ENCODE measurements at places on chromosomes 3 and 15.

- peak; percentile 38 for DNase-seq
These were observed 62.9 kb upstream of the XCR1 start for GRCh38 chr3:46090161-46090591.

DNA sequence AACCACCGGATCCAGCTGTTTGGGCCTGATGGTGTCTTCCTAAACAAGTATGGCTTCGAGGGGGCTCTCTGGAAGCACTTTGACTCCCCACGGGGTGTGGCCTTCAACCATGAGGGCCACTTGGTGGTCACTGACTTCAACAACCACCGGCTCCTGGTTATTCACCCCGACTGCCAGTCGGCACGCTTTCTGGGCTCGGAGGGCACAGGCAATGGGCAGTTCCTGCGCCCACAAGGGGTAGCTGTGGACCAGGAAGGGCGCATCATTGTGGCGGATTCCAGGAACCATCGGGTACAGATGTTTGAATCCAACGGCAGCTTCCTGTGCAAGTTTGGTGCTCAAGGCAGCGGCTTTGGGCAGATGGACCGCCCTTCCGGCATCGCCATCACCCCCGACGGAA is 60.1 kb upstream of the CCR4 start:
- no peak for DNase-seq

GRCh38 chr15:39855400-39855799 is 64.7 kb downstream of the GPR176 start:
- DNase-seq, result no peak

DNA sequence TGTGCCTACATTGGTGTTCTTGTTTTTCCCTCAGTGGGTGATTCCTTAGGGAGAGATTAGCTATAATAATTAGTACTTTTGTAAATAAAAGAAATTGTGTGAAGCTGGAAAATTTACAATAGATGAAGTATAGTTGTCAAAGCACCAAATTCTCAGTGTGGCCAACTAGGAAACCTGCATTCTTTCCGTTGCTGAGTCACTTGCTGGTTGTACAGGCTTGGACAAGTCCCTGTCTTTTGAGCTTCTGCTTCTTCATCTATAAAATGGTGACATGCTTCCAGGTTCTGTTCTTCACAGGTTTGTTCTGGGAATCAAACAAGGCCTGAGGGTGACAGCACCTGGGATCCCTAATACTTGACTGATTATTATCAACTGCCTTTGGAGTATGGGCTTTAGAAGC is 184.1 kb upstream of the HES1 start:
- no peak for DNase-seq

- DNase-seq, result no peak
These were observed 17.1 kb upstream of the RASA2 start for GRCh38 chr3:141469720-141470119.

DNA sequence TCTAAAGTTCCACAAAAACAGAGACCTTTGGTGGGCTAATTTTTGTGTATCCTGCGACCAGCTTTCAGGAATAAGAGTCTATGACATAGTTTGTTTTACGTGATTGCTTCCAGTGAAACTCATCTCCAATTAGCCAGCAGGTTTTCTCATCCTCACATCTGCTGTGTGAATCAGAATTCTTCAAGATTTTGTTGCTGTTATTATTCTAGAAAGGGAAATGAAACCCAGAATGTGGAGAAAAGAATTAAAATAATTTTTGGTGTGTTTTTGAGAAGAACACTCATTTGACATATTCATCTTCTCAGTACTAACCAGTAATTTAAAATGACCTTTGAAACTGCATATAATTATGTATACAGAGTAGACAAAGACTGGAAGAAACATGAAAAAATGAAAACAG is 175.9 kb downstream of the USP13 start:
- no peak for DNase-seq

DNA sequence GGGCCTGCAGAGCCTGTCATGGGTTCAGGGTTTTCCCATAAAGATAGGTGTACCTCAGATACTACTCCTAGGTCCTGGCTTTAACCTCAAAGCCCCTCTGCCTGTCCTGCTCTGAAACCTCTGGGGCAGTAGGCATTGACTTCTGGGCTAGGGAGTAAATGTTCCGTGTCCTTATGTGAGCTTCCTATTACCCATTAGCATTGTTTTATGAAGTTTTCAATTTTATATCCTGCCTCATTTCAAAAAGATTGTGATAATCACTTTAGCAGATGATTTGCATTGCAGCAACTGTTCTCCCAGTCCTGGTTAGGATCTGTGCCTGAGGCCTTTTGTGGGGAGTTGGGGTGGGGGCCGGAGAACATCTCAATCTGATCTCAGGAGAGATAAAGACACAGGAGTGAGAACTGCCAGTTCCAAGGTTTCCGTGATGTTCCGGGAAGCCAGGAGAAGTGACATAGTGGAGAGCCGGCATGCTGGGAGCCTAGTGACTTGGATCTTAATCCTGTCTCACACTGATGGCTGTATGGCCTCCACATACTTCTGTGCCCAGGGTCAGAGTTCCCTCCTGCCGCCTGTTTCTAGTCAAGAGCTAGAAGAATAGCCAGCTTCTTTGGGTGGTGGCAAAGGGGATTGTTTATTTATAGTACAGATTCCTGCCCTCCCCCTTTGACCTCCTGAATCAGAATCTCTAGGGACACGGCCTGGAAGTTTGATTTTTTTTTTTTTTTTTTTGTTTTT is 10.6 kb downstream of the TPM1 start:
- DNase-seq, result peak; percentile 50

- no peak for DNase-seq
These were observed 119.5 kb upstream of the EIF1B start for GRCh38 chr3:40190056-40190455.

- no peak for DNase-seq
These were observed 104.3 kb upstream of the PRR20G start for GRCh38 chr3:127392156-127392490.

DNA sequence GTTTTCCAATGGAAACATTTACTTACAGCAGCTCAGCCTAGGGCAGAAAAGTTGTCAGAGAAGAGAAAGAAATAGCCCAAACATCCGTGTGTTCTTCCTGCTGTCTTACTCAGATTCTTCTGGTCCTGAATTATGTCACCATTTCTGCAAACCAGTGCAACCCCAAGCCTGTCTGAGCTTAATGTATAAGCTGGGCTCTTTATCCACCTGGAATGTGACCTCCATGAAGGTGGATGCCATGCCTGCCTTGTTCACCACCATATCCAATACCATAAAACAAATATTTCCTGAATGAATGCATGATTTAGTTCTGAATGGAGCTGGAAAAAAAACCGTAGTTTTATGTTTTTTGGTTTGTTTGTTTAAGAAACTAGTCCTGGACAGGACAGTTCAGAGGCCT is 150.9 kb downstream of the RYR3 start:
- peak; percentile 48 for DNase-seq

DNA sequence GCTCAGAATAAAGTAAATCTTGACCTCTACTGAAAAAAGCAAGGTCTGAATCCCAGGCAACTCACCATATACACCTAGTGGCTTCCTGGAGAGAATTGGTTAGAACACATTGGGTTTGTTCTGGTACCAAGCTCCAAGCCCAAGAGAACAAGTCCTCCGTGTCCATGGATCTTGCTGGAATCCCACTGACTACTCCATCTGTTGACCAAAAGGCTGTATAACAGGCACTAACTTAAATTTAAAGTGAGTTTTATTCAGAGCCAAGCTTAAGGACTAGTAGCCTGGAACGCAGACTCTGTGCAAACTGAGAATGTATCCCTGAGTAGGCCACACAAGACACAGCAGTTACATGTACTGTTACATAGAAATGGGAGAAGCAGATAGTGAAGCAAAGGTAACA is 342.1 kb upstream of the LRRC3B start:
- DNase-seq, result no peak

DNA sequence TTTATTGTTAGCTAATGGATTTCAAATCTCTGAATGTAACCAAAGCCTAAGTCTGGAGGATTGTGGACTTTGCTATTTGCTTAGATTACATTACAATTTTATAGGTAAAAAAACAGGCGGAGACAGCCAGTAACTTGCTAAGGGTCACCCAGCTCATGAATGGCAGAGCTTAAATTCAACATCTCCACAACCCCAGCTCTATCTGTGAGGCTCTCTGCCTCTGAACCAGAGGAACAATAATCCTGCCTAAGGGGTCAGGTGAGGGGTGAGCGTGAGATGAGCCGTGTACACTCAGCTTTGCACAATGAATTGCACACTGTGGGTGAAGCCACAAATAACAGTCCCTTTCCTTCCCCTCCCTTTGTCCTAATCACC is 69.8 kb upstream of the SPATA12 start:
- no peak for DNase-seq

DNA sequence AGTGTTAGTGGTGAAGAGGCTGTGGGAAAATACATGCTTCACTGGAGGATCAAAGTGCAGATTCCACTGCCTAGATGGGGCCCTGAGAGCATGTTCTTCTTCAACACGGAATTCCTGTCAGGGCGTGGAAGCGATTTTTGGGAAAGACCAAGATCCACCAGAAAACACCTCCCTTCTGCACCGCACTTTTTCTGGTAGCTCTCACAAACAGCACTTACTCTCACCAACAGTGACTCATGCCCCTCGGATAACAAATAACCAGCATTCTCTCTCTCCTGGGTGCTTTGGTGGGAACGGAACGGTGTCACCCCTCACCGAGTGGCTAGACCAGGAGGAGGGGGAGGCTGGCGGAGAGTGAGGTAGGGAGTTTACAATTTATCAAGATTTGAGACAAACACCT is 40.1 kb downstream of the ADAMTSL3 start:
- peak; percentile 58 for DNase-seq

GRCh38 chr15:80501476-80501875 is 97.3 kb downstream of the ARNT2 start:
- DNase-seq, result no peak

DNA sequence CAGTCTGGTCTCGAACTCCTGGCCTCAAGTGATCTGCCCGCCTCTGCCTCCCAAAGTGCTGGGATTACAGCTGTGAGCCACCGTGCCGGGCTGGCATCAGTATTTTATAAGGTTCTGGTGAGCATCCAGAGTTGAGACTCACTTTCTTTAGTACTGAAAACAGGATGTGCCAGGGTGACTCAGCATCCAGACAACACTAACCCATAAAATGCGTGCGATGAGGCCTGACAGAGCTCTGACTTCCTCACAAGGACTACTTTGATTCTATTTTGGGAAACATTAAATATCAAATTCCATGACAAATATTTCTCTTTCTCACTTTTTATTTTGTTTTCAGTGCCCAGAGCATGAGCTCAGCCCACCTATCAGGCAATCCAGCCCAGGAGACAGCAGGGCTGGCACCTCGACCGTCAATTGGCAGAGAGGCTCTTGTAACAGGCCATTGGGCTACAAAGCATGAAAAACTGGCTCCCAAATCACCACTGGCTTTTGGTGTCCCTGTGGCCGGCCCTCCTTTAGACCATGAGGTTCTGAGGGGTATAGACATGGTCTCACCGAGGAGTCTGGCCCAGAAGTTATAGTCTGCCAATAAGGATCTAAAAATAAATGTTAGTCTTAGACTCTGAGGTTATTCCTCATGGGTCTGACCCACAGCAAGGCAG is 75.0 kb downstream of the FEM1B start:
- DNase-seq, result peak; percentile 95

DNA sequence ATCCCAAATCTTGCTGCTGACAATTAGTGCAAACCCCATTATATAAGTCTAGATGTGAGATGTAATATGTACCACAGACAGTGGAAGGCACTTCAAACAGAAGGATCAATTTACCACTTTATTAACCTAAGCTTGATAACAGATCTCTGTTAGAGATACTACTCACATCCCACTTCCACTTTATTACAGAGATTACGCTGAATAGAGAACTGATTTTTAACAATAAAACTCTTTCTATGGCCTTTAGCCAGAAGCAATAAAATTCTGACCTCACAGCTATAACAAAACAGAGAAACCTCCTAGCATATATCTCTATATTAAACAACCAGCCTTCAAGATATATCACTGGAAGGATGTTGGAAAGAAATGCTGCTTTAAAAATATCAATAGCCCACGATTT is 517.7 kb downstream of the MAGI1 start:
- DNase-seq, result no peak

DNA sequence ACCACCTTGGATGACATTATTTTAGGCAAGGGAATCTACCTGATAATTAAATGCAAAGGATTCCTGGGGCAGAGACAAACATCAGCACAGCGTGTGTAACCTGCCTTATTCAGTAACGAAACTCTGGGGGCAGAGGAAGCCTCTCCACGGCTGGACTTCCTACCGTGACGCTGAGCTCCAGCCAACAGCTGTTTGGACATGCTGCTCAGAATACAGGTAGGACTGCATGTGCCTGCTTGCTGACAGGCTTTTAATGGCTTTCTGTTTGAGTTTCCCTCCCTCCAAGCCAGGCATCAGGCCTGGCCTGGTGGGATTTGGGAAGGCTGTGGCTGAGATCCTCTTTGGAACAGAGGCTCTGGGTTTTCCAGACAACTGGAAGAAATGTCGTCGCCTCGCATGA is 150.6 kb downstream of the ADAMTS17 start:
- DNase-seq, result no peak

DNA sequence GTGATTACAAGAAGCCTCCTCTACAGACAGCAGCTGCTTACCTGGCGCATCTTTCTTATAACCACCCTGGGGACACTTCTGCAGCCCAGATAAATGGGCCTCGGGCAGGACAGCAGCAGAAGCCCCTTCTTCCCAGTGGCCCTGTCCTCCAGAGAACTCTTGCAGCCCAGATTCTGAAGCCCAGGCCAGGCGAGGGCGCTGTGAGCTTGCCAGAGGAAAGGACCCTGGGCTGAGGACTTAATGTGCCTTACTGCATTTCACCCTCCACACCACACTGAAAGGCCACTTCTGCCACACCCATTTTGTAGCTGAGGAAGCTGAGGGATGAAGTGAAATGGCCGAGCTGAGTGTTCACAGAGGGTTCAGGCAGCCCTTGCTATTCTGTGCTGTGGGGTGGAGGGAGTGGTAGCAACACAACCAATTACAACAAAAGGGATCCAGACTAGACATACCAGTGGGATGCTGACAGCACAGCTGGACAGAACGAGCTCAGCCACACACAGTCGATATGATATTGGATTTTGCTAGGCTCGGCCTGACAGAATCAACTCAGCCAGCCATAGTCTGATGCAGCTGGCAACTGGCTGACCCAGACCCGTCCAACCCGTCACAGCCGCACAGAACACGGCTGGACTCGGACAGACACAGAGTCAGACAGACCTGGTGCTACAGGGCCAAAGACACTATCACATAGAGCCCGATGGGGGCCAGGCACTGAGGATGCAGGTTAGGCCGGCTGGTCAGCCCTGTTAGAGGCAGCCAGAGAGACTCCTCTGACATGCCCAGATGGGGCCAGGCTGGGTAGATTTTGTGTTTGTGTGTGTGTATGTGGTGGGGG is 7.3 kb downstream of the ACOX2 start:
- no peak for DNase-seq

GRCh38 chr15:25849157-25849921 is 13.8 kb downstream of the ATP10A start:
- DNase-seq, result peak; percentile 60

GRCh38 chr15:46111730-46112129 is 476.9 kb downstream of the SQOR start:
- DNase-seq, result no peak

GRCh38 chr3:41940393-41940792 is 21.5 kb downstream of the ULK4 start:
- no peak for DNase-seq

GRCh38 chr15:40358471-40359353 is 693 bp downstream of the DISP2 start:
- no peak for DNase-seq

All from RCC 7860 (cell line).